ENCODE measurements at places on chromosomes 12 and 14.

- no peak for DNase-seq
These were observed 18.1 kb downstream of the RFC5 start for GRCh38 chr12:118034429-118035189.

GRCh38 chr14:50350975-50351374 lies 38.9 kb downstream of the DMAC2L start:
- DNase-seq: no peak

DNA sequence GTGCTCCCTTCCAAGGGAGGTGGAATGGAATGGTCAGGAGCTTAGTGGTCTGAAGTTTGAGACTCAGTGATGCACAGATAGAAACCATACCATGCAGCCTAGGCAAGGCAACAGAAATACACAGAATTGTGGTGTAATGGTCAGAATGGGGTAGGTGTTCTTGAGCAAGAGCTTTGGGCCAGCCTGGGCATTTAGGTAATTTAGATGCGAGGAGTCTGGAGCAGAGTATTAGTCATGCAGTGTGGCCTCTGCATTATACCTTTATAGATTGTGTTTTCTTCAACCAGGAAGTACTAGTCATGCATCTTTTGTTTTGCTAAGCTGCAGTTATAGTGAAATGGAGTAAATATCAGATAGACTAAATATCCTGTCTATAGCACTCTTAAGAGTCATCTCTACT lies 118.3 kb downstream of the DAAM1 start:
- DNase-seq: no peak

DNA sequence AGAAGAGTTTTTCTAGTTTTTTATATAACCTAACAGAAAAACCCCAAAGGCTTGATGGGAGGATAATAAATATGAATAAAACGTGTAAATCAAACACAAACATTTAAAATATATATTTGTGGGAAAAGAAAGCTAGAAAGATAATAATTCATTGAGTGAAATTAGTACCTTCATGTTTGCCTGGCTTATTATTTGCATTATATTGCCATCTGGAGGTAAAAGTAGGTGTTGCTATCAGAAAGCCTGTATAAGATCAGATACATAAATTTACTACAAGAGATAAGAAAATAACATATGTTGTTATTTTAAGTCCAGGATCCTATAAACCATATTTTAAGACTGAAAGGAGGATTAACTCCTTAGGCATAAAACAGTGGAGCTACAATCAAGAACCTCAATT lies 77.7 kb downstream of the NTS start:
- no peak for DNase-seq

GRCh38 chr14:23056956-23057756 lies at the start of gene CDH24:
Gene CDH24, minus strand, starts transcription at chr14:23057520. Its CDS starts 1,787 bp downstream, at chr14:23055733.
- peak; percentile 81 for DNase-seq

DNA sequence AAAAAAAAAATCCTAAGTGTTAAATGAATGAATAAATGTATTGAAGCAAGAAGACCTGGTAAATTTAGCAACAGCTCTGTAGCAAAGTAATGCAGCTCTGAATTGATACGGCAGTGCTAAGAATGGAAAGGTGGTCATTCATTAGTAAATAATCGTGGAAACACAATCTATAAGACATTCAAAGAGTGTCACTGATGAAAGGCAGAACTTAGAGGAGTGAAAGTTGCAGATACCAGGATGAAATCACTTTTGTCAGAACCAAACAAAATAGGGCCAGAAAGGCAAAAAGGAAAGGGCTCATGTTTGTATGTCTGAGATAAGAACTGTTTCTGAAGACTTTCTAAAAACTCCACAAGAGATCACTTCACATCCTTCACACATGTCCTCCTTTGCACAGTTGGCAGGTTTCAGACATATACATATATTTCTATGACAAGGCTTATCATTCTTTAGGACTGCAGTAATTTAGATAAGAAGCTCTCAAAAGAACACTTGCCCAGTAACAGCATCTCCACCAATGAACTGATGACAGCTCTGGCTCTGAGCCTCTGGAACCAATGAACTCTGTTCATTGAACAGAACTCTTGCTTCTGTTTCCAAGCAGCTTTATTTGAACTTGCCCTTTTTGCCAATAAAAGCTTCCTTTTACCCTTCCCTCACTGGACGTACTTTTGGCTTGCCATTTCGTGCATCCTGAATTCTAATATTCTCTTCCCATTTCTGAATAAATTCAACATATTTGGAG lies 4.2 kb upstream of the LRR1 start:
- no peak for DNase-seq

DNA sequence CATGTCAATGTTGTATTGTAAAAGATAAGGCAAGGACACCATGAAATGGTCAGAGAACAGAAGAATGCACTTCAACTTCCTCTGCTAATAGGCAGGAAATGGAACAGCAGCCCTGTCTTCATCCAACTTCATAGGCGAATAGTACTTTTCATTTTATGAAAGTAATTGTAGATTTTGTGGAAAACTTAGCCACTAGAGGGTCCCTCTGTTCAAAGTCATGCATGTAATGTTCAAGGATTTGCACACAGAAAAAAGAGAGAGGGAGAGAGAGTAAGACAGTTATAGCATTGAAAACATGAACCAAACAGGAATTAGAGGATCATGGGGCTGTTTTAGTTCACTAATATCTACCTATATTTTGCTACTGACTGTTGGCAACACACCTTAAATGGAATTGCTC lies 172.2 kb downstream of the FLRT2 start:
- DNase-seq: no peak

- DNase-seq: no peak
These were observed 26.4 kb downstream of the IFT43 start for GRCh38 chr14:76011930-76012329.

DNA sequence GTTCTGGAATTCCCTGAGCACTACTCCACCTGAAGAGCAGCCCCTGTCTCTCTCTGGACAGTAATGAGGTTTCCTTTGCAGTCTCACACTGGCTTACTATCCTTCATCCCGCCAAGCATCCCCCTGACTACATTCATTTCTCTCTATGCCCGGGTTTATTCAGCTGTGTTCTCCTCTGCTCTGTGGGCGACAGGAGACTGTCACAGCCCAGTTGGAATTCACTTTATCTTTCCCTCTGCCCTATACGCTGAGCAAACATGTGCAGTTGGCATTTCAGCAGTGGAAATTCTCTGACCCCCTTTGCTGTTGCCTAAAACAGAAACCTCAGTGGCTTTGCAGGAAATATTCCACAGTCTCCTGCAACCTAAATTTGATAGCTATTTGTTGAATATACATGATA lies 83.5 kb upstream of the MAX start:
- DNase-seq: no peak

GRCh38 chr12:17239874-17240273 lies 633.9 kb upstream of the LMO3 start:
- no peak for DNase-seq

- DNase-seq: no peak
These were observed 65.0 kb downstream of the RFLNA start for GRCh38 chr12:124359671-124360581.

DNA sequence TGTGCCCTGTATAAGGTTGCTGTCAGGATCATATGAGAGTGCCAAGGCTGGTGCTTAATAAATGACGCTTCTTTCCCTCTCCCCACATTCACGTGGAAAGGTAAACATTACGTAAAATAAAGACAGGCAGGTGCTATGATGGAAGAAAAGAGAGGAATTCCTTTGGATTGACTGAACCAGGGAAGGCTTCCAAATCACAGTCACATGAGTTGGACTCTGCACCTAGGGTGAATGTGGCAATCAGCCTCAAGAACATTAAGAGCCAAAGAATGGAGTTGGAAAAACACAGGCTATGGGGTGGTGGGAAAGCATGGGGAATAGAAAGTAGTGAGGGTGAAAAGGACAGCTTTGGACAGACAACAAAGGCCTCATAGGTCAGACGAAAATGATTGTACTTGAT lies 473.1 kb downstream of the VRK1 start:
- DNase-seq: no peak

DNA sequence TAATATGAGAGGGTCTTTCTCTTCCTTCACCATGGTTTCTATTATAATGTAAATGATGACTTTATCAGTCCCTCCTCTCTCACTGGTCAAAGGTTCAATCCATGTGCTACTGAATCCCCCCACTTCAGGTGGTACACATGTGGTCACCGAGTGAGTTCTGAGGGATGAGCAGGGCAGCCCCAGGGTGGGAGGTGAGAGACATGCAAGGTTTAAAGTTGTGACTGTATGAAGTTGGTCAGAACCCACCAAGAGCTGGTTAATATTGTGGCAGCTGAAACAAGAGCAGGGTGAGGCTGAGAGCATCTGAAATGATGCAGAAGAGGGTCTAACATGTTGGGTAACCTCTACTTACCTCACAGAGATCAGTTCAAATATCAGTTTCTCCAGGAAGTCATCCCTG lies 444.7 kb upstream of the FBXO33 start:
- no peak for DNase-seq

- DNase-seq: no peak
These were observed 188.1 kb downstream of the SLC5A8 start for GRCh38 chr12:101021911-101022388.

GRCh38 chr14:60566101-60566500 lies 57.2 kb downstream of the SIX6 start:
- no peak for DNase-seq

GRCh38 chr14:56955745-56956144 lies 145.5 kb upstream of the OTX2 start:
- no peak for DNase-seq

DNA sequence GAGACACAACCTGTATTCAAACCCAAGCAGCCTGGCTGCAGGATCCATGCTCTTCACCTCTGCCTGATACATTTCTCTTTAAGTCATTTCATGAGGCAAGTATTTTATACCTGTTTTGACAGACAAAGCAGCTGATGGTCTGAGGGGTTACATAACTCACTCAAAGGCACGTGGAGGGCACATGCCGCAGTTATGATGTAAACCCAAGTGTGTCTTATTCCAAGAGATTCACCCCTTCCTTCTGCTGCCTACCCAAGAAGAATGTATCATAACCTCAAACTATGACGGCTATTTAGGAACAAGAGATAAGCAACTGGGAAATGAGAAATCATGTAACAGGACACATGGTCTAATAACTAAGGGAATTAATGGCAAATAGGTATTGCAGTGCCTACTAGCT lies 329.8 kb upstream of the TMPO start:
- DNase-seq: no peak

- DNase-seq: no peak
These were observed 263.2 kb downstream of the SEC23A start for GRCh38 chr14:38839694-38840365.

GRCh38 chr14:70666361-70666686 lies 24.6 kb downstream of the TTC9 start:
- DNase-seq: no peak

DNA sequence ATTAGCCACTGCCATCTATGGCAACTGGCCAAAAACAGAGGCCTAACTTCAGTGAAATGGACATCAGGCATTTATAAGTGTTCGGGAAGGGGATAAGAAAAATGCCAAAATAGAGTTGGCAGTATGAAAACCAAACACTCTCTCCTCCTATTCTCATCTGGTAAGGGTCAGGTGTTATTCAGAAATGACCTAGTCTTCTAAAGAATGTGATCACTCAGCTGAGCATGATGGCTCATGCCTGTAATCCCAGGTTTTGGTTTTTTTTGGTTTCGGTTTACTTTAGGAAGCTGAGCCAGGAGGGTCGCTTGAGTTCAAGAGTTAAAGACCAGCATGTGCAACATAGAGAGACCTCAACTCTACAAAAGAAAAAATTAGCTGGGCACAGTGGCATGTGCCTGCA lies 170.3 kb downstream of the GRIN2B start:
- DNase-seq: no peak

DNA sequence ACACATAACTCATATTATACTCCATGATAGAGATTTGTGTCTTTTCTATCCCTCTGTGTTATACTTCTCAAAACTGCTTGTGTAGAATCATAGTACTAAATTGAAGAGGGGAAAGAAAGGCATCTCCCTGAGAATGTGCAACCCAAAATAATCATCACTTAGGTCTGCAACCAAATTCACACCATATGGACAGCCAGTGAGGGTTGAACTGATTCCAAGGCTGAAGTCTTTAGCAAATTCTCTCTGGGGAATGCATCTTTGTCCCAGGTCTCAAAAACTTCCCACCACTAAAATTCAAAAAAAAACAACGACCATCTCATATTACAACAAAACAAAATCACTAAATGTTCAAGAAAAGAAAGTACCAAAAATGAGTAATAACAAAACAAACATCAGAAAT lies 11.0 kb downstream of the ZFC3H1 start:
- DNase-seq: no peak

Measured in activated CD8-positive, alpha-beta T cell treated with anti-CD3 and anti-CD28 coated beads, Interleukin-2, amount 10 ng/mL, durations not matched to agents 7 days and 5 days (primary cell).